ENCODE measurements at places on chromosomes 11 and 22.

DNA sequence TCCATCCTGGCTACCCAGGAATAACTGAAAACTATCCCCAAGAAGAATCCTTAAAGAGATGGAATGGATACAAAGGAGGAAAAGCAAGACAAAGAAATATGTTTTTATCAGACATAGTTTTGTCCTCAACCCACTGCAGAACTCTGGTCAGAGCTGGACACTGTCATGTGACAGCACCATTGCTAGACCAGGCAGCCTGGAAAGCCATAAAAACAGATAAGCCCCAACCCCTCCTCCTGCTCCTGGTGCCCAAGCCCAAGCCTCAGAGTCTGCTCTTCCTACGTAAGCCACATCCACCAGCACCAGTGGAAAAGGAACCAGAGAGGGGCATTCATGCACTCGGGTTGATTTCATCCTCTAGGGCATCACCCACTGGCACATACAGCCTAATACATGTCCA is 116.9 kb downstream of the TRIM29 start:
- DNase-seq, result no peak

DNA sequence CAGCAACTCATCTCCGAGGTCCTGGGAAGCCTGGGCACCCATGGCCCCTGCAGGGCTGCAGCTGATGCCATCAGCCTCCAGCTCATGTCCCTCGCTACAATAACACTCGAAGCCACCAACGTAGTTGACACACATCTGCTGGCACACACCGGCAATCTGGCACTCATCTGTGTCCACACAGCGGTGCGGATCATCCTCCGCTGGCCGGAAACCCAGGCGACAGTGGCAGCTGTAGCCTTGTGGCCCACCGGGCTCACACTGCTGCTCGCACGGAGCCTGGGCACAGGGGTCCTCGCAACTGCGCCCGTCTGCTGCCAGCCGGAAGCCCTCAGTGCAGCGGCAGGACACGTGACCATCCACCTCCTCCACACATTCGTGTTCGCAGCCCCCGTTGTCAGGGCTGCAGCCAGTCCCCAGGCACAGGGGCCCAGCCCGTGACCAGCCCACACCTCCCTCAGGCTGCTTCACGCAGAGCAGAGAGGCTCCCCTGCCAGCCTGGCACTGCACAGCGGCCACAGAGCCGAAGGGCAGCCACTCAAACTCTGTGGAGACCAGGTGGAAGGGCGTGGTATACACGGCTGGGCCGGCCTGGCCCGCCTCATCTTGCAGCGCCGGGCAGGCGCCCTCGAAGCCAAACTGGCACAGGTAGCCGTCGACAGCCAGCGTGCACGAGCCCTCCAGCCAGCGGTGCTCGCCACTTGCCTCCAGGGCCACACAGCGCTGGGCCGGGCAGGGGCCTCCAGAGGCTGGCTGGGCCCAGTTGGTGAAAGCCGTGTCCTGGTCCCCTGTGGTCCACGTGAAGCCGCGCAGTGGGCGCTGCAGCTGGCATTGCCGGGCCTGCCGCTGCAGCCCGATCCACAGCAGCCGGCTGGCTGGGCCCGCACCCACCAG is 678 bp downstream of the CD248 start:
- no peak for DNase-seq

DNA sequence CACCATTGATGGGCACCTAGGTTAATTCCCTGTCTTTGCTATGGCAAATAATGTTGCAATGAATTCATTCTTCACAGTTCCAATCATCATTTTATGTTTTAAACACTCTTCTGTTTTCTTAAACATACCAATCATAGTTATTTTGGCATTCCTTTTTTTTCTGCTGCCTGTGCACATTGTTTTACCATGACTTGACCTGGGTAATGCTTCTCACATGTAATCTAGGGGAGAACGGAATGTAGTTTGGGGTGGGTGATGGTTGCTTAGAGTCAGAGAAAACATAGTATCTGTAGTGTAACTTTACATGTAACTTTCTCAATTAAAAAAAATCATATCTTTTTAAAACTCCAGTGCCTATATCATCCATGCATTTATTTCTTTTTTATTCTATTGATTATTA is 1945.3 kb upstream of the RAG2 start:
- DNase-seq, result no peak

GRCh38 chr11:130897262-130898182 is 18.8 kb downstream of the SNX19 start:
- DNase-seq, result no peak

- no peak for DNase-seq
Measured at GRCh38 chr11:65505466-65506289, 6.8 kb downstream of the MALAT1 start.

DNA sequence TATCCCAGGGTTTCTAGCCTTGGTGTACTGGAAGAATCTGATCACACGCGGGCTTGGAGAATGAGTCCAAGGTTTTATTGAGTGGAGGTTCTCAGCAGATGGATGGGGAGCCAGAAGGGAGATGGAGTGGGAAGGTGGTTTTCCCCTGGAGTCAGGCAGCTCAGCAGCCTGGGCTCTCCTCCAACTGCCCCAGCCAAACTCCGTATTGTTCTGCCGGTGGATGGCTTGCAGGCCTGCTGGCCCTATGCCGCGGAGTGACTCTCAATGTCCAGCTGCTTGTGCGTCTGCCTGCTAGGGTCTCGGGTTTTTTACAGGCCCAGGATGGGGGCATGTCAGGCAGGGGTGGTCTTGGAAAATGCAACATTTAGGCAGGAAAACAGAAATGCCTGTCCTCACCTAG is 162.4 kb upstream of the LMO1 start:
- no peak for DNase-seq

- peak; percentile 1 for DNase-seq
Measured at GRCh38 chr11:114762408-114762807, 84.1 kb downstream of the NXPE2 start.

DNA sequence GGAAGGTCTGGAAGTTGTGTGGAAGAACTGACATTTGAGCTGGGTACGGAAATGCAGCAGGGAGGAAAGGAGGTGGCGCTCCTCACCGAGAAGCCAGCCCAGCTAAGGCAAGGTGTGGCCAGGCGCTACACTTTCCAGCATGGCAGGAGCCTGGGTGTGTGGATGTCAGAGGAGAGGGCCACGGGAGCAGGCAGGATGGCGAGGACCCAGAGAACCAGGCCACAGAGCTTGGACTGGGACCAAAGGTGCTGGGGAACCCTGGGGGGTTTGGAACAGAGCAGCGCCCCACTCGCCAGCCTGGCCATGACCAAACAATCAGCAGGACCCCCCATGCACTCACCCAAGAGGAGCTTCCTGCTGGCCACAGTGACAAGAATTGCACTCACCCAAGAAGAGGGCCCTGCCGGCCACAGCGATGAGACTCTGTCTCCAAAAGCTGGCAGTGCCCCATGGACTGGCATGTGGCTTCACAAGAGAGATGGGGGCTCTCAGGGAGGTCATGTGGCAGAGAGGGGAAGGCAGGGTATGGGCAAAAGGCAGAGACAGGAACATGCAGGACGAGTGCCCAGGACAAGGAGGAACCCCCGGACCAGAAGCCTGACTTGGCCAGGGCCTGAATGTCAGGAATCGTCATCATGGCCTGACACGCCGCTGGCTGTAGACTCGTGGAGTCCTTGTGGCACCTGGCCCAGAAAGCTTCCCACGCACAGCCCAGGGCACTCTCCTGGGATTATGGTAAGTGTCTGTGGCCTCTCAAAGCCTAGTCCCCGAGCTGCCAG is 45.4 kb downstream of the IGF2 start:
- no peak for DNase-seq

- DNase-seq, result no peak
Measured at GRCh38 chr11:61041755-61042518, 60.4 kb upstream of the CD5 start.

DNA sequence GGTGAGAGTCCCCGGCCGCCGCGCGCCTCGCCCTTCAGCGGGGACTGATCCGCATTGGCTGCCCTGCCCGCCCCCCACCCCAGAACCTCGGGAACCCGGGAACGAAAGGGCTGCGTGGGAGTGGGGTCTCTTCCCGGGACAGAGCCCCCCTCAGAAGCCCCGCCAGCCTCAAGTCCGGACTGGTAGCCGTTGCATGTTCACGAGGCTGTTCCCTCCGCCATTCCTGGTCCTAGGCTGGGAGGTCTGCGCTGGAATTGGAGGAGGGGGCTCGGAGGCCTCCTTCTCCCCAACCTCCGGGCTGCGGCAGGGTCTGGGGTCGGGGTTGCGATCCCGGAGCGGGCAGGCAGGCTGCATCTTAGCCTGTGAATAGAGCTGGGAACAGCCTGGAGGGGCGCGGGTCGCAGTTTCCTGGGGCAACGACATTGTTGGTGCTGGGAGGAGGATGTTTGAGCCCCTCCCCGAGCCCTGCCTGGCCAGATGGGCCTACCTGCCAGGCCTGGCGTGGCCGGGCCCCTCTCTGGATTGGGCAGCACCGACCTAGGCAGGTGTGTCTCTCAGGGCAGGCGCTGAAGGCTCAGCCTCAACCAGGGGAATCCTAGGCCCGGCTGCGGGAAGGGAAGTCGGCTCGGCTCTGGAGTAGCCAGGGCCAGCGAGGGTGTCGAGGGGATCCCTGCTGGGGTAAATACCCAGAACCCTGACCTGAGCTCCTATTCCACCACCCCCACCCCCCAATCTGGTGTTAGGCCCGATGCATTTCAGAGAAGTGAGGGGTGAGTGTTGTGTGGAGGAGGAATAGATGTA is 670 bp downstream of the MAPK8IP1 start:
- no peak for DNase-seq

DNA sequence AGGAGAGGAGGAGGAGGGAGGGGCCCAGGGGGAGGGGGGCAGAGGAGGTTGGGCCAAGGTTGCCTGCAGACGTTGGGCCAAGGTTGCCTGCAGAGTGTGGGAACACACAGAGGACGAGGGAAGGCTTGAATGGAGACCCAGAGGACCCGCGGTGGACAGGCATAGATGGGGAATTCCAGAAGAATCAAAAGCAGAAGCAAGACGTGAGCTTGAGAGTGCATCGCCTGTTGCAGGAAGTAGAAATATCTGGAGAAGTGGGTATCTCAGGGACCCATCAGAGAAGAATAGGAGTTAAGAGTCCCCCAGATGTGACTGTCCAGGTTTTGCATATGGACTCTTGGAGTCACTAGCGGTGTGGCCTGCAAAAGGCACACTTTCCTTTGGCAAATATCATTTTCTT is 670.2 kb downstream of the TBC1D22A start:
- no peak for DNase-seq

GRCh38 chr11:130906616-130907015 is 9.7 kb downstream of the SNX19 start:
- no peak for DNase-seq

GRCh38 chr11:117878314-117878938 is 2.0 kb upstream of the FXYD6 start:
- DNase-seq, result no peak

- no peak for DNase-seq
Measured at GRCh38 chr11:13663631-13664071, 4.8 kb upstream of the FAR1 start.

DNA sequence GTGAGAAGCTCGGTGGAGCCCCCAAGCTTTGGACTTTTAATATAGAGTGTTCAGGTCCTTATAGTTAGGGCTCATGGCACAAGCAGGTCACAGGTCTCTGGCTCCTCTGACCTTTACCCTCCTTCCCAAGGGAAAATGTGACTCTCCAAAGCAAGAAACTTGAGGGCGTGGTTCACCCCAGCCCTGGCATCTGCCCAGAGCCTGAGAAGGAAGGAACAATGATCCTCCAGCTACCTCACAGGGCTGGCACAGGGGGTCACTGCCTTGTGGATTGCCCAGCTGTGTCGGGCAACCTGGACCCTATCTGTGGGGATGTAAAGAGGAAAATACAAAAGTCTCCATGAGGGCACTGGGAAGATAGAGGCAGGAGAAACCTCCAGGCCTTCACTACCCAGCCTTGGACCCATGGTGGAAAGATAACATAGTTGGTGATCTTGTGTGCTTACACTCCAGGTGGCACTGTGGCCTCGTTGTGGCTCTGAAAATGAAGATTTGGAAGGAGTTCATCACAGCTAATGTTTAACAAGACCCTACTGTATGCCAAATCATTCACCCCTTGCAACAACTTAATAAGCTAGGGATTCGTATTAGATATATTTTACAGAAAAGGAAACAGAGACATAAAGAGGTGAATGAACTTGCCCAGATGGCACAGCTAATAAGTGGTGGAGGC is 3.8 kb upstream of the ZNF195 start:
- DNase-seq, result no peak

- no peak for DNase-seq
Measured at GRCh38 chr11:56848141-56848809, 99.8 kb upstream of the OR9G4 start.

- DNase-seq, result no peak
Measured at GRCh38 chr11:995044-995751, 41.3 kb downstream of the MUC6 start.

- no peak for DNase-seq
Measured at GRCh38 chr11:134257101-134257500, 3.7 kb downstream of the ACAD8 start.

GRCh38 chr22:18968011-18968749 is 32.1 kb upstream of the PRODH start:
- DNase-seq, result no peak

- DNase-seq, result peak; percentile 82
Measured at GRCh38 chr11:61899146-61899841, 7.9 kb upstream of the FADS3 start.

- no peak for DNase-seq
Measured at GRCh38 chr11:107562647-107563208, 2.8 kb downstream of the ALKBH8 start.

GRCh38 chr22:20014526-20015186 is 2.0 kb downstream of the ARVCF start:
- DNase-seq, result no peak

GRCh38 chr11:119615003-119615881 is 113.8 kb downstream of the NECTIN1 start:
- no peak for DNase-seq

GRCh38 chr11:34749666-34750659 is 129.1 kb downstream of the EHF start:
- DNase-seq, result no peak

DNA sequence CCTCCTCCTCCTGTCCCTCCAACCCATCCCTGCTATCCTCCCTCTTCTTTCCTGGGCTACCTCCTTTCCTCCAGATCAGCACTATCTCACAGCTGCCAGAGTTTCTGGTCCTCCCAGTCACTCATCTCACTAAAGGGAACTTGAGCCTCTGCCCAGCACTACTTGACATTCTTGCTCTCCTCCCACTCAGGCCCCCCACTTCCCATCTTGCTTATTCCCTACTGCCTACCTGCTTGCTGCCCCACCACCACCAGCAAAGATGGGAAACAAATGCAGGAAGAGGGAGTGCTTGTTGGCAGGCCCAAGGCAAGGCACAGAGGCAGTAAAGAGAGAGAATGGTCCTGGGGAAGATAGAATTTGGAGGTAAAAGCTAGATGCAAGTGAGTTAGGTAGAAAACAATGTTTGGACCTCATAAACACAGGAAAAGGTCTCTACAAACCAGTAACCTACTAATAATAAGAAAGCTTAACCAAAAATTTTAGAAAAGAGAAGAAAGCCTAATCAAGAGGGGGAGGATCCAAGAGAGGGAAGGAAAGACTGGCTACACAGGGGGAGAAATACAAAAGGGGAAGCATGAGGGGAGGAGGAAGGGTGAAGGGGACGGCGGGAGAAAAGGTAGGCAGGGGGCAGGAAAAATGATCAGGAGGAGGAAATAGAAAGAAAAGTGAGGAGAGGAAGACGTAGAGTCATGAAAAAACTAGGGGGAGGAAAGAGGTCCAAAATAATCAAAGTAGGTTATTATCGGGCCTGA is 63.6 kb downstream of the PAK1 start:
- no peak for DNase-seq

GRCh38 chr22:41725510-41726110 is 26.3 kb downstream of the MEI1 start:
- DNase-seq, result no peak

GRCh38 chr11:5703741-5704536 is 14.3 kb downstream of the TRIM22 start:
- no peak for DNase-seq

GRCh38 chr22:49997251-49997599 is 15.3 kb downstream of the IL17REL start:
- no peak for DNase-seq

- DNase-seq, result no peak
Measured at GRCh38 chr22:37806409-37807333, 1.1 kb upstream of the GCAT start.
